CD4-positive, alpha-beta T cell treated with Interleukin-4 for 4 hours (primary cell): ENCODE measurements at places on chromosomes 4 and X.

- no peak for DNase-seq
Observed at GRCh38 chr4:41069257-41069656, 145.1 kb downstream of the APBB2 start.

GRCh38 chrX:5857232-5857631, 371.4 kb downstream of the NLGN4X start:
- DNase-seq, result no peak

DNA sequence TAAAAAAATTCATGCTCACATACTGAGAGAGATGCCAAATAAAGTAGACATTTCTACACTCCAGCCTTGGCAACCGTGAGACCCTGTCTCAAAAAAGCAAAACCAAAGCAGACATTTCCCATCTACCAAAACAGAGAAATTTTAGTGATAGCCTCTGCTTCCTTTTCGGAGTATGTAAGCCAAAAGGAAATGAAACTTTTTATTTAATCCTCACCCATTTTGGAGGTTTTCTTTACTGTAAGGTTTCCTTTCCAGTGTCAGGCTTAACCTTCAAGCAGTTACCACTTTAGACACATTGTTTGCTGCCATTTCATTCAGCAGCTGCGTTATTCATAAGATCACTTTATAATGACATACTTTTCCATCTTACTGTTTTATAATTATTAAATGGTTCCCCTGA, 15.9 kb downstream of the ADD1 start:
- no peak for DNase-seq

DNA sequence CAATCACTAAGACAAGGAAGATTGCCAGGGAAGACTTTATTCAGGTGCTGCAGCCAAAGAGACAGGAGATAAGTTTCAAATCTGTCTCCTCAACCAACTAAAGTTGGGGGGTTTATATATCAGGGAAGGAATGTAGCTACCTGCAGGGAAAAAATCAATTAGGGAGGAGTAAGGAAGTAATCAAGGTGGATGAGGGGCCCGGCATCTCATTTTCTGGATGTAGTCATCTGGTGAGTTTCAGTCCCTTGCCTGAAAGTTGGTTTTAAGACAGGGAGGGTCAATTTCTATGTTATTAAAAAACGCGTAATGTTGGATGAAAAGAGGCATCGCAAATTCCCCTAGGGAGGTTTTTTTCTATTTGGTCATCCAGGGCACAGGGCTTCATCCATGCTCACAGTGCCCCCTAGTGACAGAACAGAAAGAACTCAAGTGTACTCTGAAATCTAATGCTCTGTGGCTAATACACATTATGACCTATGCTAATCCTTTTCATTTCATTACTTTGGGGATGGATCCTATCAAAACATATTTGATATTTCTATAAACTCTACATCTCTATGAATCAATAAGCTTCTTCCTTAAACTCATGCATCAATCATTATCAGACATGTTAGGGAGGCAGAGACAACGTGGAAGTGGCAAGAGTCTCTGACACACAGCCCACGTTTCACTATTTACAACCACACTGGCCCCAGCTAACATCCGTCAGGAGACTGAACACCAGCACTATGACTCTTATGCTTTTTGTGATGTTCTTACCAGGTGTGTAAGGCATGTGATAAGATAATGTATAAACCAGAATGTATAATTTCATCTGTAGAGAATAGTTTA, 1577.0 kb upstream of the TENM3 start:
- DNase-seq, result peak; percentile 4

GRCh38 chr4:72473434-72473900, 95.6 kb downstream of the ADAMTS3 start:
- DNase-seq, result no peak

DNA sequence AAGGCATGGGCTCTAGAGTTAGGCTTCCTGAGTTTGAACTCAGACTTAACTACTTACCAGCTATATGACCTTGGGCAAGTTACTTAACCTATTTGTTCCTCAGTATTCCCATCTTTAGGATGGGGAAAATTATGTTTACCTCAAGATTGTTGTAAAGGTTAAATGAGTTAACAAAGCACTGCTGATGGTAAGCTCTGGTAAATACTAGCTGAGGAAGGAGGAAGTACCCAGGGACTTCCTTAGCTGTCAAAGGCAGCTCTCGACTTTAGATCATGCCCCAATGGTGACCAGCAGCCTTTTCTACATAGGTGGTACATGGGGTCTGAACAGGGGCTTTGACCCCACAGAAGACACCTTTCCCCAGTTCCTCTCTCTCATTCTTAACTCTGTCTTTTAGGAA, 20.1 kb downstream of the ATP7A start:
- no peak for DNase-seq

GRCh38 chrX:27086237-27086636, 376.9 kb downstream of the PPP4R3C start:
- no peak for DNase-seq

DNA sequence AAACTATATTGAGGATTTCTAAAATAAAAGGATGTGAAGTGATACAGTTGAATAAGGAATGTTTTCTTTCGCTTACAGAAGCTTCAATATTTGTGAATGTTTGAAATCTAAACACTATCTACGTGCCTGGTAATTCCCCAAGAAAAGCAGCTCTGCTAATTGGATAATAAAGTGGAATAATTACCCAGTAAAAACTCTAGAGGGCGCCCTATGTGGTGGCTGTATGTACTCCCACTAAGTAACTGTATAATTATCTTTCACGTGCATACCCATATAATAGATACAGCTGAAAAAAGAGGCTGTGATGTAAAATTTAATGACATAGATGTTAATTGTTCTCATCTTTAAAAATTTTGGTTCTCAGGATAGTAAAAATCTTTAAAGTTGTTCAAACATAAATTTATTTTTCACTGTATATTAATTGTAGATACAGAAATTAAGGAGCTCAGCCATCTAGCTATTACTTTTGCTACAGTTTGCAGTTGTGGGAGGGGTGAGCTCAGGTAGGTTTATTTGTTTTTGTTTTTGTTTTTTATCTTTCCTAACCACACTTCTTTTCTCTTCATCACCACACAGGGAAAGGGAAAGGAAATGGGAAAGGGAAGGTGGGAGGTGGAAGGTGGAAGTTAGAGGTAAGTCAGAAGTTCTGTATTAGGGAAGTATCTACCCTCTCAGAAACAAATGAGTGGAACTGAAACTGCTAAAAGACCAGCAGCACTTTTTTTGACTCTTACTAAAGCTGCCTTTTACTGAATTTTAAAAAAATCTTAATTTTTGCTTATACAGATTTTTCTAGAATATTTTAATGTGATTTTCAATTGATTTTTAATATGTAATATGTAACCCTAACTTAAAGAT, 151.7 kb upstream of the RPS6KA6 start:
- no peak for DNase-seq

GRCh38 chrX:130861462-130861861, 41.5 kb downstream of the ENOX2 start:
- DNase-seq, result no peak

- DNase-seq, result no peak
Observed at GRCh38 chr4:15361529-15361928, 66.3 kb upstream of the C1QTNF7 start.

DNA sequence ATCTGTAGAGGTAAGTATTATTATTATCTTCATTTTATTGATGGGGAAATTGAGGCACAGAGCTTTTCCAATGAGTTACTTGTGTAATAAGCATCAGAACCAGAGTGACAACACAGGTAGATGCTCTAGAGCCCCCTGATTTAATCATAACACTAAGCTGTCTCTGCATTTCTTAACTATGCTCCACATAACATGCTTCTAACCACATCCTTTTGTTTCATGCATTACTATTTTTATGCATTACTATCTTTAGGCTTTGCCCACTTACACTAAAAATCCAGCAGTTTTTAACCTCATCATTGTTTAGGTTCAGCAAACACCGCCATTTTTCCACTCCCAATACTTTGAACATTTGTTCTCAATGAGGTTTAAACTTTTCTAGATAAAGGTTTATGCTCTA, 1900.8 kb upstream of the PCDH10 start:
- no peak for DNase-seq

DNA sequence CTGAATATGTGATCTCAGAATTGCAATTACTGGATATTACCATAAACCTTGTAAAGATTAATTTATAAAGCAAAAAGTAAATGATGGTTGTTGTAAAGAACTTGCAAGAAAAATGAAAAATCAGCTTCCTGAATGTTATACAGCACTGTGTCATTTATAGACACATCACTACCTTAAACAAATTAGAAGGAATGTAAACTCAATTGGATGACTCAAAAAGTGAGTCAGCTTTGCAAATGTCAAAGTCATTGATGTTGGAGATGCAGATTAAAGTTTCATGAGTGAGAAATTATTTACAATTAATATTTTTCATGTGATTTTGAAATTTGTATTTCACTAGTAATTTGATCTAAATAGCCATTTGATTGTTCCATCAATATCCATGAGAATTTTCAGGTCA, 193.2 kb downstream of the RAPGEF2 start:
- no peak for DNase-seq

DNA sequence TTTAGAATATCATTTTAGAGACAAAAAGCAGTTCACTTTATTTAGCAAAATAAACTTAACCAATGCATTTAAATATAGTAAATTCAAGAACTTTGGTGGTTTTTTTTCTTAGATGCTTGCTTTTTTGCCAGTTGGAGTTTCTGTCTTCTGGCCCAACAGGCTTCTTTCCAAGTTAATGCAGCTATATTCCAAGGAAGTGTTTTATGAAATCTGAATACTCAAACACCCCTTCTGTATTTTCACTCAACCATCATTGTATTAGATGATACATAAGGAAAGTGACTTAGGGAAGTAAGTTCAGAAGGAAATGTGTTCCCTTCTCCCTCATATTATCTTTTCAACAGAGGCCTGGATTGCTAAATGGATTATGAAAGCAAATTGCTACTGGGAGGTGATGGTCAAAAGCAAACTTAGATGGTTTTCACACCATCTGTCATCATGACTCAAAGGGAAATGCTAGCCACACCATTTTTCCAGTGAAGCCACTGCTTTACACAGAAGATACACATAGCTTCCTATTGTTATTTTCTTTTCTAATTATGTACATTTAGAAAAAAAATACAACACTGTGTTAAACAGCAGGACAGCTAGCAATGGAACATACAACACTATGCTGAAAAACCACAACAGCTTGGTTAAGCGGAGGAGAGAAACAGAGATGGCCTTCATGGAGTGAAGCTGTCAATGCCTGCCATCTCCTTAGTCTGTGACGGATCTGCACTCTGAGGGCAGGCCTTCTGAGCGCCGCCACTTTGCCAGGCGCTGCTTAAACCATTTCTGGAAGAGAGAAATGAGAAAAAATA, 32.9 kb downstream of the HOPX start:
- DNase-seq, result peak; percentile 49

GRCh38 chrX:56765811-56766553, 36.9 kb downstream of the NBDY start:
- DNase-seq, result no peak

DNA sequence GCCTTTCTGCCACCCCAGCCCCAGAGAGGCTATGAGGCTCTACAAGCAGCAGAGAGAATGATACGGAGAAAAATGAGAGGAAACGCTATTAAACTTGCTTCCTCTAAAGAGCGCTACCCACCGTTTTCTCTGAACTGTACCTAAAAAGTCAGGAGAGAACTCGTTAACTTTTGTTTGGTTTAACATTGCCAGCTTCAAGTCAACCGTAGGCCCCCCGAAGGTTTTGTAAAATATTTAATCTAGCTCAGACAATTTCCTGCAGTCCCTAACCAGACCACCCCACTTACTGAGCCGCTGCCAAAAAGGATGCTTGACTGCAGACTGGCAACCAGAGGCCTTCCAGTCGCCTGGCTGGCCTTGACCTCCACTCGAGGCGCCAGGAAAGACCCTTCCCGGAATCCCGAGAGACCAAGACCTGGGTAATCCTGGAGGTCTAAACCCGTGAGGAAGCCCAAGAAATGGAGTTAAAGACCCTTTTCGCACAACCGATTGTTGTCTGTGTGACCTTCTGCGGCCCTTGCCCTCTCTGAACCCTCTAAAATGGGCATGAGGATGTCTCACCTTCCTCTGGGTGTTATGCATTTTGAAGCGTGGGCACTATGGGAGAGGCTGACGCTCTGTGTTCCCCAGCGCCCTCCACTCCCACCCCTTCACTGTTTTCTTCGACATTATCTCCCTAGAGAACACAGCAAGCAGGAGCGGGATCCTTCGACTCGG, 86.3 kb downstream of the BCOR start:
- DNase-seq, result no peak

GRCh38 chr4:1523907-1524636, 117.8 kb upstream of the NKX1-1 start:
- no peak for DNase-seq

DNA sequence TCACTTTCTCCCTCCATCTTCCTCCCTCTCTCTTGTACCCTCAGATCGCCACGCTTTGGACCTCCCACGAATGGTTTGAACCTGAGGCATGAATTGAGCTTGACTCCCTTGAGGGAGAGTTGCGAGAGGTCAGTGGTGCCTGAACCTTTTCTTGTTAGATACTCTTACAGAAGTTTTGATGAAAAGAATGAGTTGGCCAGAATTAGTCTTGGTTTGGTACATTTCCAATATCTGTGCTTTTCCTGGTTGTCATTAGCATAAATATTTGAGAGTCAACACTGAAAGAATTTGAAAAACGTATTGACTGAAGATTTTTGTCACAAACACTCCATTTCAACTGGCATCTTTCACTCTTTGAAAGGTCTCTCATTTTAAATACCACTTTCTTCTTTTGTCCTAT, 510.6 kb upstream of the DIPK2B start:
- DNase-seq, result no peak

DNA sequence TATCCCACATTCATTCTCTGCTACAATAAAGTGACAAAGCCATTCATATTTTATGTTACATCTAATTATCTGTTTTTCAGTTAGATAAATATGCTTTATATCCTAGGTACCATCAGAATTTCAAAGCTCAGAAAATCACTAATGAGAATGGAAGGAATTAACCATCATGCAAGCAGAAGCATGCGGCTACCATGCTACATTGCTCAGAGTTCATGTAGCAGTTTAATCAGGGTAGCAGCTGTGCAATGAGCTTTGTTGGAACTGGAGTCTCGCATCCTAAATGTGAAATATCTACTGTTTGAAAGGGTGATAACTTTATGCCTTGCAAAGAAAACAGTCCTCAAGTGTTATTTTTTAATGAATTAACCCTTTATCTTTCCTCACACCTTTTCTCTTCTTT, 77.5 kb downstream of the SNCA start:
- no peak for DNase-seq

DNA sequence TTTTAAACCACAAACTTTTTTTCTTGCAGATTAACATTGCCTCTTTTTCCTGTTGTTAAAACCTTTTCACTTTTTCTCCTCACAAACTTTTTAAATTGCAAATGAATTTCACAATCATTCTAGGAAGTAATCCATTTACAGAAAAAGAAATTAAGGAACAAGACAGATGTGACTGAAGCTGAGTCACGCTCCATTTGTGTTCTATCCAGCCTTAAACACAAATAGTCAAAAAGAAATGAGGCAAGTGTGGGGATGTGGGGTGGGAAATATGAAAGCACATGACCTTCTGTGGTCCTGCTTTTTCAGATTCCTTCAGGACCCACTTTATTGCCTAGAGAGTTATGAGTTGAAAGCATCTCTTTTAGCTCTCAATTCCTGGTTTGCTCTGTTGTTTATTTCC, 197.0 kb downstream of the ADGRL3 start:
- no peak for DNase-seq

- no peak for DNase-seq
Observed at GRCh38 chr4:154364066-154364845, 127.3 kb downstream of the DCHS2 start.
